ENCODE measurements at places on chromosomes 5 and 9.

DNA sequence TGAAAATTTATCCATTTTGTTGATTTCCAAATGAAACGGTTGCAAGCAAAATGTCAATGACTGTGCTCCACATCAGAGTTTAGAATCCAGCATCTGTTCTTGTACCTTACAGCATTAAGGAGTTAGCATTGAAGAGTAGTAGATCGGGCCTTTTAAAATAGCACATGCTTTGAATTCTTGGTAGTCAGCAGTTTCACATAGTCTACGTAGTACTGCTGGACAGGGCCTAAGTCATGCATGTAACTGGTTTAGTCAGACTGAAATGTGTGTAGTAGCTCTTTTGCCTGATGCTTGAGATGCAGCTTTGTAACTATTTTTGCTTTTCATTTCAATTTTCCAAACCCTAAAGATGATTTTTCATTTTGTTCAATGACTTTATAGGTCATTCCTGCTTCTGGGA, 19.8 kb downstream of the LECT2 start:
- DNase-seq = no peak

DNA sequence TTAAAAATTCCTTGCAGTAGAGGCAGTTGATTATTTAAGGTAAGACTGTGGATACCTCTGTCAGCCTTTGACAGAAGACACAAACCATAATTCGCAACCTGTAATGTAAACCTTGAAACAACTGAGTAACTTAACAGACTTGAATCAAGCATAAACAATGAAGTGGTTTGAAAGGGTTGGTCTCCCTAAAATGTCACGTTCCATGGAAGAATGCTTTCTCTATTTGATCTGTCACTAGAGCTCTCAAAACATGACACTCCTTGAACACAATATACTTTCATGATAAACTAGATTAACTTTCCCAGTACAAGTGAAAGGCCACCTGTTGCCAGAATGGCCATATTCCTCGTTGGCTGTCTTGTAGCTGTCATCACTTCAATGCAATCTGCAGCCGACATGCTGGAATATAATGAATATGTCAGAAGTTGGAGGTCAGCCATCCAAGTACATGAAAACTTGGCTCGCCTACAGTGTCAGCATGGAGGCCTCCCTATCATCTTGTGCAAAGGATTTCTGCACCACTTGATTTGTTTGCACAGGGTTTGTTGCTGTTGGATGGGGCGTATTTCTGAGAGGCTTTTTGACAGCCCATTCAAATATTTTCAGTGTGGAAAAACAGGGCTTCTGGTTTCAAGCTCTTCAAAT, 228.0 kb downstream of the TLE4 start:
- DNase-seq = no peak

- no peak for DNase-seq
Observed at GRCh38 chr5:119368238-119368630, 12.4 kb downstream of the TNFAIP8 start.

GRCh38 chr5:131488463-131488862, 146.6 kb downstream of the RAPGEF6 start:
- no peak for DNase-seq

- DNase-seq = no peak
Observed at GRCh38 chr9:34158362-34158869, 20.4 kb upstream of the UBAP1 start.

DNA sequence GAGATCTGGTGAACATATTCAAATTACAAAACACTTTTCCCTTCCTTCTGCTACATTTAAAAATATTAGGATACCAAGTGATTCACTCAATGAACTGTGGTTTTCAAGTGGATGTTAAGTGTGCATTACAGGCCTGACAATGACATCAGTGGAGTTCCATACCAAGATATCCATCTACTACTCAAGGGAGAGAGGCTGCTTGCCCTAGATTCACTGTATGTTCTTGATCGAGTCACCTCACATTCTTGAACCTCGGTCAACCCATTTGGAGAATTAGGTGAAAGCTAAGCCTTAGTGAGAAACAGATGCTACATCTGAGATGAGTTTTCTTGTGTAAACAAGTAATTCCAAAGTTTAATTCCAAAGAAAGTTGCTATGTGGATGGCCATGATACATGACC, 142.2 kb downstream of the FGF10 start:
- no peak for DNase-seq

GRCh38 chr5:78813906-78814530, 165.4 kb upstream of the LHFPL2 start:
- DNase-seq = no peak

GRCh38 chr5:142777099-142777498, 6.9 kb downstream of the ARHGAP26 start:
- DNase-seq = no peak

DNA sequence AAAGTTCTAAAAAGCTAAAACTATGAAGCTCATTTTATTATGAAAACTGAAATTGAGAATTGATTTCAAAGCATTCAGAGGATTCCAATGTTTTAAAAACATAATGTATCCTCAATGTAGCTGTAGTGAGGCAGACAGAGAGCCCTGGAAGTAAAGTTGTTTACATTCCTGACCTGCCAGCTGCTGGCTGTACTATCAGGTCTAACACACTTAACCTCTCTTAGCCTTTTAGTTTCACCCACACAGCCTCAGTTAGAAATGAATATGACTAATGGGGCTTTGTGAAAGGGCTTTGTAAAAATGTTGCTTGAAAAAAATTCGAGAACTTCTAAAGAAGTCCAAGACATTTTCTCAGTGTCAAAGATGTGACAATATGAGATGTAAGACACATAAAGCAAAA, 122.6 kb downstream of the FBXL17 start:
- no peak for DNase-seq

GRCh38 chr5:134571693-134572405, 46.4 kb downstream of the JADE2 start:
- no peak for DNase-seq

DNA sequence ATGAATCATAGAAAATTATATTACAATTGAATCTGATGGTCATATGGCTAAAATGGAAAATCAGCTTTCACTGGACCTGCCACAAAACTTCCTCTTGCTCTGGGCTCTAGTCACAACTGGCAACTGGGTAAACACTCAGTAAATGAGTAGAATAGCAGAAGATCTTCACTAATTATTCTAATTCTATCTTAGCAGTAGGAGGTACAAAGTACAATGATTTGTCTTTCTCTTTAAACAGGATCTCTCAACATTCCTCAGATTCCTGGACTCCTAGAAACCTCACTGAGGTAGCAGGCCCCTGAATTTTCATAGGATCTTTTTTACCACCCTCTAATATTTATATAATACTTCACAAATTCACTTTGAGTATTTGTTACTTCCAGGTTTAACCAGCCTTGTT, 239.9 kb upstream of the SMARCA2 start:
- no peak for DNase-seq

- no peak for DNase-seq
Observed at GRCh38 chr9:116937361-116937760, 250.3 kb downstream of the TRIM32 start.

DNA sequence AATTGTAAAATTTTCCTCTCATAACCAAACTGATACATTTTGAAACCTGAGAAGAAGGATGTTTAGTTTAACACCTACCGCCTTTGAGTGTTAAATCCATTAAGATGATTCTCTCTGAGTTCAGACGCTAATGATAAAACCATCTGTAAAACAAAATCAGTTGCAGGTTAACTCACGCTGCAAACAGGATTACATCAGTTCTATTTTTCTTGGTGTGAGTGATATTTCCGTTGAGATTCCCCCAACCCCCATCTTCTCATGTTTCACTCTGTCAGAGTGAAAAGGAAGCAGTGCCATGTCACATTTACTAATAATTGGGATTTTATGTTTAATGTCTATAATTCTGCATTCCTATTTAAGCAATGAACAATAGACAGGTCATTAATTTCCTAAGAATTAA, 146.5 kb downstream of the FANCC start:
- no peak for DNase-seq

- DNase-seq = no peak
Observed at GRCh38 chr9:73807952-73808351, 656.3 kb downstream of the ANXA1 start.

GRCh38 chr5:139091439-139092156, 106.6 kb downstream of the SIL1 start:
- DNase-seq = no peak

- no peak for DNase-seq
Observed at GRCh38 chr5:145586661-145587307, 248.4 kb downstream of the PRELID2 start.

- DNase-seq = no peak
Observed at GRCh38 chr9:81259896-81260295, 429.5 kb downstream of the TLE1 start.

- DNase-seq = no peak
Observed at GRCh38 chr5:123720955-123721354, 209.0 kb downstream of the CSNK1G3 start.

DNA sequence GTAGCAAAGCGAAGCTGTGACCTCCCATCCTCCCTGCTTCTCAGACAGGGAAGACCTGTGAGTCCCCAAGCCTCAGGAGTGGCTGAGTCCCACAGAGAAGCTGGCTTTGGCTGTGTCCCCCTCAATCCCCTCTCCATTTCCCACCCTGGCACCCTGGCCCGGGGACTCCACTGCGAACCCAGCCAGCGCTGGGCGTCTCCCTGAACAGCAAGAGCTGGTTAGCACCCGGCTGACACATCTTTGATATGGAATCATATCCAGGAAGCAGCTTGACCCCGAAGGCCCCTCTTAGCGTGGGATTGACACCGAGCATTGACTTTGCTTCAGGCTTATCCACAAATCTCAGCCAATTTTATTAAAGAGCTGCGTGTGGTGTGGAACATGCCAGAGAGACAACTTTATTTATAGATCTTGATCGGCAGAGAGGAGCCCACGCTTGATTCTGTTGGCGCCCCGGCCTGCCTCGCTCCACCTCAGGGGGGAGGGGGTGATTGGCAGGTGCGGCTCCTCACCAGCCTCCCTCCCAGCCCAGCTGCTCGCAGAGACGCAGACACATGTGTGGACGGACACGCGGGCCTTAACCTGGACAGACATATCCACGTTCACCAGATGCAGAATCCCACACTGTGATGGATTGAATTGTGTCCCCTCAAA, 120.7 kb upstream of the MVB12B start:
- no peak for DNase-seq

GRCh38 chr5:102975045-102975444, 144.9 kb downstream of the GIN1 start:
- no peak for DNase-seq

GRCh38 chr5:56169281-56169680, 63.8 kb downstream of the ANKRD55 start:
- DNase-seq = no peak

DNA sequence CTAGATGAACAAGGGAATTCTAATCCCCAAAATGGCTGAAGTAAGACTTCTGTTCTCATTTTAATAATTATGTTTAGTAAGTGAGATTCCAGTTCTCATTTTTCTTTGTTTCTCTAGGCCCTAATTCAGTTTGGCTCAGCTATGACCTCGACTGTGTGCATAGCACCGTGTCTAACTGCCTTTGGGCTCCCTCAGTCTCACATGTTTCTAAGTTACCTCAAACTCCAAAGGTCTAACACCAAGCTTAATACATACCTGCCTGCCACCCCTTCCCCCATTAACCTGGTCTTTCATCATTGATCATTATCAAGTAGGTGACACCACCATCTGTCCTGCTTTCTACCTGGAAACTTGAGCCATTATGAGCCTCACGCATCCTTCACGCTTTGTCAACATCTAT, 273.2 kb downstream of the SAXO1 start:
- no peak for DNase-seq

DNA sequence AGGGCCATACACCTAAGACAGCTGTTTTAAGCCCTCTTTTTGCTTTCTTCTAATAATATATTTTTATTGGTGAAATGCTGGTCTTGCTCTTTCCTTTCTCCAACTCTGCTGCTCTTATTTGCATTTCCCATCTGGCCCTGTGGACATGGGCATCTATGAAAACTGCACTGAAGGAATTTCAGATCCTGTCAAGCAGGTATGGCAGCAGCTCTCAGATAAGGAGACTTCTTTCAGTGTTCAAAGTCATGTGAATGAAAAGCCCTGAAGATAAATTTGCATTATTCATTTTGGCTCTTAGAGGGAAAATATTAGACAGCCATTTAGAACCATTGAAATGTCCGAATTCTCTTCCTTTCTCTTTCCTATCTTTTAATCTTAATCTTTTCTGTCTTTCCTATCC, 668.0 kb upstream of the RIOK2 start:
- DNase-seq = no peak

DNA sequence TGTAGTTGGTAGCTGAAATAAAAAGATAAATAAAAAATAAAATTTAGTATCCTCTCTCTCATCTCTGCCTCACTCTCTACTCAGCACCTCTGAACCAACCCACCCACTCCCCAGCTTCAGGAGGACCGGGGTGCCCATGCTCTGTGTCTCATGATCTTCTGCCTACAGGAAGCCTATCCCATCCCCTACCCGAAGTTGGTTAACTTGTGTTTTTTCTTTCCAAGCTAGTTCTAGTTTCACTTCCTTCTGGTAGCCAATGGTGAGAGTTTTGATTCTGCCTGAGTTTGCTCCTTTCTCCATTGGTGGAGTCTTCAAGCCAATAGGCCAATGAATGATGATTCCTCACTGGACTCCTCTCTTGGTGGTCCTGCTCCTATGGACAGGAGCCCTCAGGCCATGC, 32.1 kb downstream of the SNX24 start:
- no peak for DNase-seq

DNA sequence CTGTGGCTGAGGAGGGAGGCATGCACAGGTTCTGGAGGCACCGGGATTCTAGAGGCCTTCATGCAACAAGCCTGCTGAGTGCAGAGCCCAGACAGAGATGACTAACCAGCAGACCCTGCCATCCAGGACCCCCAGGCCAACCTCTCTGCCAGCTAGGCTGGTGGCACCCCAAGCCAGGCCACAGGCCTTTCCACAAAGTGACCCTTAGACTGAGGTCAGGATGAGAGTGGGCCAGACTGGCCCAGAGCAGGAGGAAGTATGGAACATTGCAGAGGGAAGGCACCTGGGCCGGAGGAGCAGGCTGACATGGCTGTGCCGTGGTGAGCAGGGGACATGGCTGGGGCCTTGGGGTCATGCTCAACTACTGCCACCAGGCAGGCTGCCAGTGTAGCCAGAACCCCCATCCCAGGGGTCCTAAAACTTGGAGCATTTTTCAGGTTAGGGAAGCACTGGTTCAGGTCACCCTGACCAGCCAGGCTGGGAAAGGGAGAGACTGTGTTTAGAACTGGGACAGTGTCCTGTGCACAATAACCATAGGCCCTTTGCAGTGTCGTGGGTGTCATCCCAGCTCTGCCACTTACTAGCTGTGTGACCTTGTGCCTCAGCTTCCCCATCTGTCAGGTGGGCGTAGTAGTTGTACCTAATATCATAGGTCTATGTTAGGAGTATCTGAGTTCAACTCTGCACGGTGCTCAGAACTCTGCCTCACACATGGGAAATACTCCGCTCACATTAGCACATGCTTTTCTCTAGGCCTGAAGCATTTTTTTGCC, 17.3 kb downstream of the TCF7 start:
- DNase-seq = no peak
